ENCODE measurements at places on chromosomes 12 and 14.
A peak's percentile ranks its signal among the peaks of the same experiment; 100 is the strongest.

DNA sequence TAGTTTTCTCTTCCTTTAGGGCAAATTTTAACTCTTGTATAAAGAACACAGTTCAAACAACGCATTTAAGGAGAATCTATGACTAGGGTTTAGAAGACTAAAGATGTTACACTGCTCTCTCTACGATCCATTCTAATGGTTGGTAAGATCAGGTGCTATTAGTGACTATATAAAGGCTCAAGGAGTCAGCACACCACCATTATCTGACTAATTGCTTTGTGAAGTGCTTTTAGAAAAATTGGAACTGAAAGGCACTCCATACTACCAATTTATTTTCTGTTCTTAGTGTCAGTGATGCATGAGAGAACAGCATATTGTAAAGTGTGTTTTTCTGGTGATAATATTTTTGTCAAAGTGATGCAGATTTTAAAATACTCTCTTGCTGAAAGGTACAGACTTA lies 136.8 kb downstream of the SYT1 start:
- peak; percentile 6 for DNase-seq

- no peak for DNase-seq
Observed at GRCh38 chr14:100880271-100881101, 23.0 kb downstream of the RTL1 start.

GRCh38 chr12:28569698-28570411 lies 379.6 kb downstream of the CCDC91 start:
- DNase-seq: no peak

DNA sequence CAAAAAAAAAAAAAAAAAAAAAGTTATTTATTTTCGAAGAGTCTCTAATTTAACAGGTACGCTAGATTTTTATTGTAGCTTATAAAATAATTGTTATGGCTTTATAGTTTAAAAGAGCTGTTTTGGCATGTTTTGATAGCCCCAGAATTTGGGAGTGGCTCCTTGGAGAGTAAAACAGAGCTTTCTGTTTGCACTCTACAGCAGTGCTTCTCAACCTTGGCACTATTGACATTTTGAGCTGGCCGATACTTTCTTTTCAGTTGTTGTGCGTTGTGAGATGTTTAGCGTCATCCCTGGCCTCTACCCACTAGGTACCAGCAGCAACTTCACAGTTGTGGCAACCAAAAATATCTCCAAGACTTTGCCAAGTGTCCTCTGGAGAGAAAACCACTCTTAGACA lies 30.6 kb downstream of the PLBD1 start:
- no peak for DNase-seq

- no peak for DNase-seq
Observed at GRCh38 chr12:87760943-87761342, 268.3 kb downstream of the C12orf50 start.

DNA sequence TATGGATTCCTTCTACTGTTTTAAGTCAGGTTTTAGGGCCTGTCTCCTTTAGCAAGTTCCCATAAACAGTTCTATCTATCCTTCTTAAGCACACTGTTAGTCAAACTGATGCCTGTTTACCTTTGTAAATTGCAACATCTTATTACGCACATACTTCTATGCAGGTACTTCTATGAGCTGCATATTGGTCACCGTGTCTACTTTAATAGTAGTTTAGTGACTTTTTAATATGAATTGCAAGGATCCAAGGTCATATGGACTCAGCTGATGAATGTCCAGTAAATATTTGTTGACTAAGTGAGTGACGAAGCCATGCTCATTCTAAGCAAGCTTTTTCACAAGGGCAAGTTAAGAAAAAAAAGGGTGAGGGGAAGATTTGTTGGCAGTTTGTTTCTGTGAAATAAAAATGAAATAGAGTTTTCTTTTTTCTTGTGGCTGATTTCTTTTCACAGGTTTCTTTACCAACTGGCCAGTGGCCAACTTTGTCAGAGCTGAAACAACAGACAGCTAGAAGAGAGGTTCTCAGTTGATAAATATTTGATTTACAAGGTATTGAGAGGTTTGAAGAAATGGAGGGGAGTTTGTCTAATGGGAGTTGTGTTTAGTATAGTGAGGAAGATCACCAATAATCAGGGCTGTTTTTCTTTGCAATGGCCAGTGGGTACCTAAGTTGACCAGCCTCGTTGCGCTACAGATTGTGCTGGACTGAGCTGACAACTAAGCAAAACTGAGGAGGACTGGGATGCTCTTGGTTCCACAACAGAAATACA lies 141.1 kb downstream of the SLC15A5 start:
- DNase-seq: no peak

DNA sequence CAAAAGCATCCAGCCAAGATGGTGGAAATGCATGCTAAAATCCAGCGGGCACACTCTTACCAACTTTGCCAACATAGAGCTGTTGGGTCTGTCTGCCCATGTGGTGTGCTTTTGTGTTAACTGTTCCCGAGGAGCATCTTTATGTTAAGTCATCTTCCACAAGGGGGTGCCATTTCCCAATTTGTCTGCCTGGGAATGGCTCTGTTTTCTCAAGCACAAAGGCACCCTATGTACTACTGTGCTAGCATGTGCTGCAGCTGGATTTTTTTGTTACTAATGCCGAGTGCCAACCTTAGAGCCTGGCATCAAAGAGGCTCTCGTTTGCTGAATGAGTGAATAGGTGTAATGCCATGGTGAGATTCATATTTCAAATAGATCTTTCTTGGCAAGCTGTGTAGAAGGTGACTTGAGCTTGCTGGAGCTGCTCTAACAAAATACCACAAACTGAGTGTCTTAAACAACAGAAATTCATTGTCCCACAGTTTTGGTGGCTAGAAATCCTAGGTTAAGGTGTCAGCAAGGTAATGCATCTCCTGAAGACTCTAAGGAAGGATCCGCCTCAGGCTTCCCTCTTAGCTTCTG lies 74.3 kb downstream of the TRHDE start:
- peak; percentile 34 for DNase-seq

DNA sequence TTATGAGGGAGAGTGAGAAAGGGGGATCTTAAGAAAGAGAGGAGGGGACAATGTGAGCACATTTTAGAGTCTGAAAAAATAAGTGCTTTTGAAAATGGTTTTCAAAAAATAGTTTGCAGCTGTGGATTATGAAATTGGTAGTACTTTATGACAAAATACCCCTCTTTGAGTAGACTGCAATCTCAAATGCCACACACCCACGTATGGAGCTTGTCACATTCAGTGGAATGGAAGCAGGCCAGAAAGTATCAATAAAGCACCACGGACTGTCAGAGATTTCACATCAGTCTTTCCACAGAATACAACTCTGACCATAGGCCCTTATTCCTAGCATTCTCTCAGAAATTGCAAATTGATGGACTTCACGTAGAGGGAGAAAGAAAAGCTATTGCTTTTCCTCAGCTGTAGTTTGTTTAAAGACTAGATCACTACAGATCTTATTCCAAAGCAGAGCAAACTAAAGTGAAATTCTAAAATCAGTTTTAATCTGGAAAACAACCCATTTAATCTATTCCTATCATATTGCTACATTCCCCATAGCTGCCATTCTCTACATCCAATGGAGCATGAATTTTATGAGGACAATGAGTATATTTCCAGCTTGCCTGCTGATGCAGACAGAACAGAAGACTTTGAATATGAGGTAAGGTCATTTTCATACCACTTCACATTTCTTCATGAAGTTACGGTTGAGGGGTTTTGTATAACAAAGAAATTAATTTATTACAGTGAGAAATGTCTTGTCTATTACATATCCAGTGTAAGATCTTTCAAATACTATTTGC lies 321.3 kb downstream of the PDZRN4 start:
- DNase-seq: no peak

DNA sequence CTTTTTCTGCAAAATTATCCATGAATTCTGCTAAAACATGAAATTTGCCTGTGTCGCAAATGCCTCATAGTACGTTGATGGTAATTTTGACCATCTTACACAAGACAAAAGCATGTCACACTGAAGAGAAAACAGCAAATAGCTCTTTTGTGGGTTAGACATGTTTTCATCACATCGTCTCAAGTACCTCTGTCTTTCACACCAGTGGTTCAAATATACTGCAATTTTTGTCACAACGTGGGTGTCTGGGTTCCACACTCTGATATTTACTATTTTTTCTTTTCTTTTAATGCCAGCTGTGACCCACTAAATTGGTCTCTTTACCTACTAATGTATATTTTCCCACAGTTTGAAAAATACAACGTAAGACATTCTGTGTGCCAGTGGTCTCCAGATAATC lies 10.4 kb downstream of the KLRB1 start:
- no peak for DNase-seq

DNA sequence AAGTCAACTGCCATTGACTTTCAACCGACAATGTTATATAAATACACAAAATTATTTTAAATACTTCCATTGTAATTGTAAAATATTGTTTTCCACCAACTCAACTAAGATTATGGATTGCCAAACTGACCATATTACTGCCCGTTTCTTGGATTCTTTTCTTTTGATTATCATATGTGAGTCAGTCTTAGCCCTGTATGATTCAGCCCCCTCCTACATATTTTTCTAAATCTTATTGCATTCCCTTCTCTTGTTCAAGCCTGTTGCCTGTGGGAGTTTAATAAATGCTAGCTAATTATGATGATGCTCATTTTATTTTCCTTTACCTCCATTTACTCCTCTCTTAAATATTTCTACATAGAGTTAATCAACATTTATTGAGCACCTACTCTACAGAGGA lies 6.8 kb downstream of the RASSF9 start:
- DNase-seq: no peak

DNA sequence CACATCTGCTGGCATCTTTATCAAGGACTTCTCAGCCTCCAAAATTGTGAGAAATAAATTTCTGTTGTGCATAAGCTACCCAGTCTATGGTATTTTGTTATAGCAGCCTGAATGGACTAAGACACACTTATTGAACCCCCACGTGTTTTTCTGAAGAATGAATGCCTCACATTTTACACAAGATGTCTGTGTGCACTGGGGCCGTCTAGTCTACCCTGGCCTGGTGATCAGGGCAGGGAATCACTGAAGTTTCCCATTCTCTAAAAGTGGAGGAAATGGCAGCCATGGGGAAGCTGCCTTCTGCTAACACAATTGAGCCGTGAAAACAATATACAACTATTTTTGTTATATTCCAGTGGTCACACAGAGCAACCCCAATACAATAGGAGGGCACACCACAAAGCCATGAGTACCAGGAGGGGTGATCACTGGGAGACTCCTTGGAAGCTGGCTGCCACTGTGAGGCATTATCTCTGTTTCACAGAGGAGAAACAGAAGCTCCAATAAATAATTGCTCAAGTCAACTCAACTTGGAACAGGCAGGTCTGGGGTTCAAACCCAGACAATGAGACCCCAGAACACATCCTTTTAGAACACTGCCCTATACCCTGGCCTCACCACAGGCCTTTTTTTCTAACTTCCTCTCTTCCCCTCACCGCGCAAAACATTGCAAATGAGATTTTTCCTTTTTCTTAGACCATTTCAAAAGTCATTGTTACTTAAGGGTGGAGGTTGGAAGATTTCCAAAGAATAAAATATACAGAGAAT lies 18.3 kb upstream of the LTA4H start:
- DNase-seq: no peak

DNA sequence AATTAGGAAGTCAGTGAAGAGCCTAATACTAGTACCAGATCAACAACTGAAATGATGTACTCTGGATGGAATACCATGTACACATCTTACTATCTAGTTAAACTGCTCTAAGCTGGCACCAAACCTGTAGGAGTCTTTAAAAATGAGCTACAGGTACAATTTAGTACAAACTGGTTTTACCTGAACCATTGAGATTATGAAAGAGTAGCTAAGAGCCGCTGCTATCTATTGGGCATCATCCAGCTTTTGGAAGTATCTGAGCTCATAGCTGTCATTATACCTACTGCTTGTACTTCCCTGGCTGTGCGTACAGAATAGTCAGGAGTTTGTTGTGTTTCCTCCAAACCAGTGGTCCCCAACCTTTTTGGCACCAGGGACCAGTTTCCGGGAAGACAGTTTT lies 12.4 kb downstream of the TBC1D30 start:
- DNase-seq: peak; percentile 64

DNA sequence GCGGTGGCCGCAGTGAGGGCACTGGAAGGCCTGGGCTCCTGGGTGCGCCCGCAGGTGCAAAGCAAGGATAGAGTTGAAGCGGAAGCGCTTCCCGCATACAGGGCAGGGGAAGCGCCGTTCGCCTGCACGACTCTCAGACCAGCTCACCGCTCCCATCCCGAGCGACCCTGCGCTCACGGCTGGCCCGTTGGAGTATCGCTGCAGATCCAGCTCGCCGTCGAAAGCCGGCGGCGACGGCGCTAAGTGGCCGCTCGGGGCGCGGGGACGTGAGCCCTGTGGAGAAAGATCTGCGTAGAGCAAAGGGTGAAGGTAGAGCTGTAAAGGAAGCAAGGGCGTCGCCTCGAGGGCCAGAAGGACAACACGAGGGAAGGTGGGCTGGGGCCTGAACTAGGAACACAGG lies 5.4 kb downstream of the ZNF219 start:
- no peak for DNase-seq

GRCh38 chr14:103546652-103547454 lies 15.6 kb downstream of the BAG5 start:
- DNase-seq: peak; percentile 20

- DNase-seq: no peak
Observed at GRCh38 chr14:105286759-105287144, 14.0 kb downstream of the BRF1 start.

DNA sequence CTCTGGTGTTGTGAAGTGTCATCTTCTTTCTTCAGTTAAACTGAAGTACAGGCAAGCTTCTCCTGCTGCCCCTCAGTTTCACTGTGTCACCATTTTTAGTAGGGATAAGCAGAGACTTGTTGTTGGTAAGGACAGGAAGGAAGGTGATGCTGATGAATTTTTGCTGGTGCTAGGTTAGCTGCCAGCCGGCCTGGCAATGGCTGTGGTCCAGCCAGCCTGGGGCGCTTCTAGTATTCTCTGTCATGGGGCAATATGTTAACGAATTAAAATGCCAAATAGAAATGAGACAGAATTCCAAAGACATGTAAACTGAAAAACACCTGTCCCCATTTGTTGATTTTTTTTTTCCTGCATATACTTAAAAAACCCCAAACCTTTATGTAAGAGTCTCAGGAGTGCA lies 602.9 kb downstream of the DIO2 start:
- DNase-seq: no peak

DNA sequence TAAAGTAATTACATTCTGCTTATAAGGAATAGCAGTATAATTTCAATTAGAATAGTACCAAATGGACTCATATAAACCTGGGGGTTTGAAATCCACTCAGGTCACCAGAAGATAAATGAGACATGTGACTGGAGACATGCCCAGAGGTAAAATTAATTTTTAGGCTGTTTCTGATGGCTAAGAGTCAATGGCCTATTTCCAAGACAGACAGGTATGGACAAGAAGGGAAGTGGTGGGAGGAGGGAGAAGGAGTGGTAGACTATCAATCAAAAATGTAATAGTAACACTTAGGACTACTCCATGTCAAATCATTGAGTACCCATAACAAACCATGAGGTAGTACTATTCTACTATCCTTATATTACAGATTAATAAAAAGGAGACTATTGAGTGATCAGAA lies 544.0 kb downstream of the GALC start:
- no peak for DNase-seq
